ENCODE measurements at places on chromosomes 2 and 18.

DNA sequence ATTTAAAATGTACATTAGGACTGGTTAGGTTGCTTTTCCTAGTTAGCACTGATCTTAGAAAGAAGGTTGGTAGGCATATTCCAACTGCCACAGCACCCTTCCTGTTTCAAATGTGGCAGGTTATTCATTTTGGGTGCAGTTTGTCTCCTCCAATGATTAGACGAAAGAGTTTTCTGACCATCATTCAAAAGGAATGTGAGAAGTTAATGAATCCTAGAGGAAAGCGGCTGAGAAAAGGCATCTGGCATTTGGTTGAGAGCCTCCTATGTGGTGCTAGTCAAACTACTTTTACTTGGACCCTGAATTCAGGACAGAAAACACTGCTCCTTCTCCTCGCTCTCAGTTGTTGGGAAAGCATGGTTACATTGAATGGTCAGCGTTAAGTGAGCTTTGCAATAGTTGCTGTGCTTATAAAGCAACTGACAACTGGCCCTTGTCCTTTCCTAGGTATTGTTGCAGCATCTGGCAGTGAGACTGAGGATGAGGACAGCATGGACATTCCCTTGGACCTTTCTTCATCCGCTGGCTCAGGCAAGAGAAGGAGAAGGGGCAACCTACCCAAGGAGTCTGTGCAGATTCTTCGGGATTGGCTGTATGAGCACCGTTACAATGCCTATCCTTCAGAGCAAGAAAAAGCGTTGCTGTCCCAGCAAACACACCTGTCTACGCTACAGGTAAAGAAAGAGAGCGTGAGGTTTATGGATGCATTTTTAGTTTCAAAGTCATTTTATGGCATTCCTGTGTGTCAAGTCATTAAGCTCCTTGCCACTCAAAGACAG, 6.1 kb downstream of the TGIF1 start:
- no peak for DNase-seq

DNA sequence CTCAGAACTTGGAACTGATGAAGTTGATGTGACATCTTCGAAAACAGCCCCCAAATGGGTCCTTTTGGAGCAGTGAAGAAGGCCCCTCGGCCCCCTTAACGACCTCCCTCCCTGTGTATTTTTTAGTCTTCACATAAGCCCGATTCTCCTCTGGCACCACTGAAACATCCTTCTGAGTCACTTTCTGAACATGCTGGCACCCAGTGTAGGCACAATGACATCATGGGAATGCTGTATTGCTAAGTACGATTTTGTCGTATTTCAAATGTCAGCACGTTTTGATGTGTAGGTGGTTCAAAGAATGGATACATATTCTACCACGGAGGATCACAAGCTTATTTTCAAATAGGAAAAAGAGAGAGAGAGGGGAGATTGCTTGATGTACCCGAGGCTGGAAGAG, 111.7 kb upstream of the RIOK3 start:
- no peak for DNase-seq

- DNase-seq = no peak
These were observed 13.9 kb downstream of the CROCC2 start for GRCh38 chr2:240919786-240920782.

GRCh38 chr2:10415048-10415447, 33.1 kb downstream of the ODC1 start:
- DNase-seq = no peak

- DNase-seq = no peak
These were observed 147.8 kb downstream of the WDSUB1 start for GRCh38 chr2:159138642-159139182.

DNA sequence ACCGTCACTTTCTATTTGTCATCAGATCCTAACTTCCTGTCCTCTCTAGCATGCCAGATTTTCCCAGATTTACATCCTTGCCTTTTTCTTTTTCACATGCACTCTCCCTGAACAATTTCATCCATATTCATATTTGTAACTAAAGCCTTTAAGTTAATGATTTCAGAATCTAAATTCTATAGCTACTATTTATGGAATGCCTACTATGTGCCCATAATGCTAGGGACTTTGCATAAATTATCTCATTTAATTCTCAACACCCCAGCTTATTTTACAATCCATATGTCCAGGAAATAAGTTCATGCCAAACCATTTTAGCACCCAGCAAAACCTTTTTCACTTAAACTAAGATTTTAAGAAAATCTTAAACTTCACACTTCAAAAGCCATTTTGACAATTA, 531.9 kb downstream of the NUP35 start:
- no peak for DNase-seq

- DNase-seq = no peak
These were observed 110.7 kb downstream of the NFATC1 start for GRCh38 chr18:79506191-79507075.

- no peak for DNase-seq
These were observed 185.6 kb downstream of the RTP5 start for GRCh38 chr2:242054881-242055801.

- no peak for DNase-seq
These were observed 120.3 kb downstream of the INO80D start for GRCh38 chr2:205965707-205966106.

- no peak for DNase-seq
These were observed 100.3 kb upstream of the NEDD4L start for GRCh38 chr18:57943723-57944122.

DNA sequence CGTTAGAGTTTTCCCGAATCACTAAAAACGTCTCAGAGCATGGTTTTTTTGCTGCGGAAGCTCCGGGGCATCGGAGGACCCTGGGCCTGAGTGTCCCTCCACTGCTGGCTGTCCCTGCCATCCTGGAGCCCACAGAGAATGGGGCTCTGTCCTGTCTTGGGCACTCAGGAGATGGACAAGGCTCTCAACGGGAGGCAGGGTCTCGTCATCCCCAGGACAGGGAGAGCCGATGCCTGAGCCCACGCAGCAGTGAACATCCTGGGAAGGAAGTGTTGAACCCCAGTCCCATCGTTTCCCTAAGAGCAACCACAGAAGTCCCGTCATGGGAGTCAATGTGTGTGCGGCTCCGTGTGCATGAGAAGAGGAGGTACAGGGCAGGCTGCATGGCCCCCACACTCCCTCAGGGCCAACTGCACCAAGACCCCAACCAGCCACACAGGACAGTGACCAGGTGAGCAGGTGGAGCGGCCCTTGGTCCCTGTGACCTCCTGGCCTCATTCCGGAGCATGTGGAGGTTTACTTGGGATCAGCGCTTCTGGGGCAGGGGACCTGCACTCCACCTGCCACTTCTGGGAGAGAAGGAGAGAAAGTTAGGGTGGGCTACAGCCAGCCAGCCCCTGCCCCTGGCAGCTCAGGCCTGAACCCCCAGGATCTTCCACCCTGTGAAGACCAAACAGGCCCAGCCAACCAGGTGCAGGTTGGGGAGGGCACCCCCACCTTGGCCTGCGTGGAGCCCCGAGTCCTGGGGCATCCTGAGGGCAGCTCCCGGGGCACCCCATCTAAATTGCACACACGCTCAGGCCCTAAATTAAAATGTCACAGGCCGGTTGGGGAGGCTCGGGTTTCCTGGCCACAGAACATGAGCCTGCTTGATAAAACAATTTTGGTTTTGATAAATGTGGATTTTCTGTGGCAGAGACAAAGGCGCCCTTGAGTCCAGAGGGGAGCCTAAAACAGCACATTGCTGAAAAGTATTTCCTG, 3.1 kb upstream of the SNED1 start:
- DNase-seq = no peak

DNA sequence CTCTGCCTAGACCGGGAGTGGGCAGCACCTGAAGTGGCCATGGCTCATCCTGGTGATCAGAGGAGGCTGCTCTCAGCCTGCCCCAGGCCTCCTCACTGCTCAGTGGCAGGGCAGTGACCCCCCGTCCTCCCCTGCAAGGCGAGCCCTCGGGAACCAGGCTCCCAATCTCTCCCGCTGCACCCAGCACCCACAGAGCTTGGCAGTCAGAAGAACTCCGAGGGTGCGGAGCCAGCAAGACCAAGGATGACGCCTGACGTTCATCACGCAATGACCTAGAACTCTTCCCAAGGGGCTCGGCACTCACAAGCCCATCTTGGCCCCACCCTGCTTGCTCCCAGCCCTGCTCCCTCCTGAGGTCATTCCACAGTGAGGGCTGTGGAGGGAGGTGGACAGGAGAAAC, 189.8 kb upstream of the SALL3 start:
- no peak for DNase-seq

GRCh38 chr2:18346344-18346743, 214.1 kb downstream of the RDH14 start:
- DNase-seq = no peak

GRCh38 chr2:96530474-96531357, 5.8 kb upstream of the ARID5A start:
- DNase-seq = no peak

DNA sequence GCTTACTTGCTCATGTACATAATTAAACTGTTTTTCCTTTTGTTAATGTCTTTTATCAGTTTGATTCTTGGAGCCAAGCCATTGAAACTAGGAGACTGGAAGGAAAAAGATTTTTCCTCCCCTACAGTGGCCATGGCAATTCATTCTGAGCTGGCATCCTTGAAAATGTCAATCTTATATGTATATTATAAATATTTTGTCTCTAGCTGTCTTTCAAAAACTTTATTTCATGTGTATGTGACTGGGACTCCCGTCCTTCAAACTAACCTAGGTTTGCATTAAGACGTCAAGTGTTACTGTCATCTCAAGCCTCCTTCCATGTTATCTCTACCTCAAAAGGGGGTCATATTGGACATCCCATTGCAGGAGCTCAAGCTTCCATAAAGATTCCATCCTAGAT, 280.4 kb downstream of the HRH4 start:
- DNase-seq = no peak

GRCh38 chr2:131115752-131116151, 10.6 kb downstream of the PLEKHB2 start:
- no peak for DNase-seq

DNA sequence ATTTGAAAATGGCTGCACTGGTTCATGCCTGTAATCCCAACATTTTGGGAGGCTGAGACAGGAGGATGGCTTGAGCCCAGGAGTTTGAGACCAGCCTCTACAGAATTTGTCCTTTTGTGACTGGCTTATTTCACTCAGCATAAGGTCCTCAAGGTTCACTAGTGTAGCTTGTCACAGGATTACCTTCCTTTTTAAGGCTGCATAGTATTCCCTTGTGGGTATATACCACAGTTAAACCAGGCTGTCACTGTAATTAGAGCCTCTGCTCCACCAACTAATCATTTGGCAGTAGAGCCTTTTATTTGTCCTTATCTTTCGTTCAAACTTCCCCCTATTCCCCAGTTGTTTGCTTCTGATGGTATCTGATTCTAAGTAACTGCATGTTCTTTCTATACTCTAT, 50.4 kb upstream of the SELENOI start:
- DNase-seq = no peak

DNA sequence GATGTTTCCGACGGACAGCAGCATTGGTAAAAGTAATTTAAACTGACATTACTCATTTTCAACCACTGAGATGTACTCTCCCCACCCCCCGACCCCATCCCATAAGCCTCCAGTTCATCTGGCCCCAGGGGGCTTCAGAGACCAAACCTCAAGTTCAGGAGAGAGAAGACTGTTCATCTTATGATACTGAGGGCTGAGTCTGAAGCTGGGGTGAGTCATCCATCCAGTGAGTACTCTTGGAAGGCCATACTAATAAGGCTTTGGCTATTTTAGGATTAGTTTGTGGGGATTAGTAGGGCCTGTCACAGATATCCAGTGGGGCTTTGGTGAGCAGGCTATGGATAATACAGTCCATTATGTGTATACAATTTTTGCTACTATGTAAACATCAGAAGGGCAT, 125.3 kb upstream of the APCDD1 start:
- DNase-seq = no peak

DNA sequence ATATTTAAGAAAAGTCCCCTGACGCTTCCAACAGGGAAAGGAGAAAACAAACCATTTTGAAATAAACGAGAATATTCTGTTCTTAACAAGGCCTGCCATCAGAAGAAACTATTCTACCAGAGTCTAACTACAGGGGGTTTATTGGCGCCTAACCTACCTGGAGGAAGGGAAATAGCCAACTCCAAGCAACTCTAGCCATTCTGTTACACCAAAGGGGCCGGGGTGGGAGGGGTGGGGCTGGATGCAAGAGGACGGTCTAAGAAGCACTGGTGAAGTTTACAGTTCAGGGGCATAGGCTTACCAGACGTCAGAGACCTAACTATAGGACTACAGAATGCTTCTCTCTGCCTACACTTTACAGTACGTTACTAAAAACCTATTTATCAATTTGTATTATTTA, 60.5 kb upstream of the GALNT5 start:
- DNase-seq = no peak

DNA sequence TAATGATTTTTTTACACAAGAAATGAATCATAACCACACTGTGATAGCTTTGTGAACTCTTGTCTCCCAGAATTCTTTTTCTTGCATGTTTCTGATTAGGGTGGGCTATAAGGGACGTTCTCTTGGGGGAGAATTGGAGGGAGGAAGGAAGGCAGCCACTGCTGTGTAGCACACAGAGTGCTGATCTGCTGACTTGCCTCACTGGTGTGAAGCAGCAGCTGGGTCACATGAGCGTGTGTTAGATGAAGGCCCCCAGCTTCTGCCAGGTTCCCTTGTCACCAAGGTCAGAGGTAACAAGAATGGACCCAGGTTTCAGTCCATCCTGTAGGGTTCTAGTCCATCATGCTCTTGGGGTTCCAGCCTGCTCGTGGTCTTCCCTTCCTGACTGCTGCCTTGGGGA, 107.4 kb upstream of the GLI2 start:
- no peak for DNase-seq

DNA sequence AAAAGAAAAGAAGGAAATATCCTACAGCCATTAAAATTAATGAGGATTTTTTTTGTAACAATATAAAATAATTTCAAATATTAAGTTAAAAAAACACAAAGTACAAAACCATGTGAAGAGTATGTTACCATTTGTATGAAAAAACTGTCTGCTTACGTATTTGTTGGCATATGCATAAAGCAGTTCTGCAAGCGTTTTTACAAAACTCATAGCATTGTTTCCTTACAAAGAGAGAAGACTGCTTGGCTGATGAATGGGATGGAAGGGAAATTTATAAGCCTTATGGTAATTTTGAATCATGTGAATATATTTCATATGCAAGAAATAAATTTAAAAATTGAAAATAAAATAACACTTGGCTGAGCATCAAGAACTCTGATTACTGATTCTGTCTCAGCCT, 63.1 kb downstream of the METTL4 start:
- DNase-seq = no peak

- DNase-seq = no peak
These were observed 6.9 kb upstream of the CTDP1 start for GRCh38 chr18:79672490-79673276.

- DNase-seq = no peak
These were observed 258.7 kb downstream of the TTC32 start for GRCh38 chr2:19643117-19643518.

- DNase-seq = no peak
These were observed 18.5 kb downstream of the ITGA6 start for GRCh38 chr2:172445851-172446250.

- no peak for DNase-seq
These were observed 140.5 kb upstream of the GYPC start for GRCh38 chr2:126515471-126515870.

GRCh38 chr2:53609551-53609950, 158.1 kb upstream of the CHAC2 start:
- DNase-seq = no peak

All from stimulated activated CD4-positive, alpha-beta T cell treated with anti-CD3 and anti-CD28 coated beads, TNF-alpha, amount 100 ng/mL, for 4 hours (primary cell).